ENCODE measurements at places on chromosomes 7 and 10. TPM values are rescaled to one million over a fixed set of nuclear protein-coding genes. Genes with fewer than 3 reads are reported as not detected.

- no peak for DNase-seq
These were observed 7.7 kb upstream of the TMEM26 start for GRCh38 chr10:61460835-61461234.

The HACD1 gene
- total RNA-seq: 35.4 TPM

- no peak for DNase-seq
These were observed 43.4 kb upstream of the SLF2 start for GRCh38 chr10:100869399-100869798.

DNA sequence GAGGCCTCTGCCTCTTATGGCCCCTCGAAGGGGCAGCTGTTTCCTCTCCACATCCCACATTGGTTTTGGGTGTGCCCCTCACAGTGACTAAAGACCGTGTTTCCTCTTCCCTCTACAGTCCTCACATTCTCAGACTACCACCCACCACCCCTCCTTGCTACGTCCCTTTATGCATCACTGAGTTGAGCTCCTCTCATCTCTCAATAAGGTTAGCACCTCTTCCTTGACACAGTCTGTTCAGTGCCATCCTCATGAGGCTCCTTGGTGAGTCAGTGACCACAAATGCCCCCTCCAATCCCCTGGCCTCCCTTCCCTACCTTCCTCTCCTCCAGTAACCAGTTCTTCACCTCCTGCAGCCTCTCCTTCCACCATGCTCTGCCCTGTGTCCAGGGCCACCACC, 239.1 kb upstream of the MYO3A start:
- DNase-seq: no peak

- DNase-seq: no peak
These were observed 31.8 kb upstream of the TM9SF3 start for GRCh38 chr10:96618653-96619052.

The CDCA7L gene
- 8.5 TPM for total RNA-seq

The GUSB gene
- 24.5 TPM for total RNA-seq

The SFTPD gene
- total RNA-seq: not detected

Data from mammary epithelial cell (primary cell).